ENCODE measurements at places on chromosomes 13 and 19. TPM values are rescaled to one million over a fixed set of nuclear protein-coding genes. Genes with fewer than 3 reads are reported as not detected.
A peak's percentile ranks its signal among the peaks of the same experiment; 100 is the strongest.

GRCh38 chr13:105972306-105972721 lies 563.1 kb downstream of the EFNB2 start:
- H3K27ac ChIP-seq: no peak overlapping the region
- no peak for DNase-seq
- no peaks in the 10 kb centered on the region for H3K36me3 ChIP-seq
- no peak overlapping the region for H3K4me3 ChIP-seq

- H3K27ac ChIP-seq: peak overlapping the region; percentile 31
- H3K27me3 ChIP-seq: no peaks in the 10 kb centered on the region
- H3K36me3 ChIP-seq: peaks cover 6% of the 10 kb centered on the region
- H3K4me3 ChIP-seq: no peak overlapping the region
- no peak for DNase-seq
Observed at GRCh38 chr19:1210227-1210538, 4.6 kb downstream of the STK11 start.

TBXA2R gene
- 4.0 TPM for total RNA-seq

CLC gene
- 0.47 TPM for total RNA-seq

NPAS1 gene
- total RNA-seq: 0.34 TPM

ZNF699 gene
- total RNA-seq: 4.1 TPM
